GM04503 (cell line): ENCODE measurements at places on chromosomes 12 and 14.

DNA sequence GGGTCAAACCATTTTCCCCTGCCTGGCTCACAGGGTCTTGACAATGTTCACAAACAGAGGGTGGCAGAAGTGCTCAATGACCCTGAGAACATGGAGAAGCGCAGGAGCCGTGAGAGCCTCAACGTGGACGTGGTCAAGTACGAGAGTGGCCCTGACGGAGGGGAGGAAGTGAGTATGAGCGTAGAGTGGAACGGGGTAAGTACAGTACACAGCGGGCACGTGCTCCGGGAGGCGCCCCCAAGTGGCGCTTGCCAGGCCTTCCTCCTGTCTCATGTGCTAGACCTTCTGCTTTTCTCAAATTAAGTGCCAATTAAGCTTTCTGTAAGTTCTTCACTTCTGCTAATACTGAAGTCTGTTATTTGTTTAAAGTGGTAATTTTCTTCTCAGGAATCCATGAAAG, 35.9 kb downstream of the XRCC3 start:
- no peak for DNase-seq

DNA sequence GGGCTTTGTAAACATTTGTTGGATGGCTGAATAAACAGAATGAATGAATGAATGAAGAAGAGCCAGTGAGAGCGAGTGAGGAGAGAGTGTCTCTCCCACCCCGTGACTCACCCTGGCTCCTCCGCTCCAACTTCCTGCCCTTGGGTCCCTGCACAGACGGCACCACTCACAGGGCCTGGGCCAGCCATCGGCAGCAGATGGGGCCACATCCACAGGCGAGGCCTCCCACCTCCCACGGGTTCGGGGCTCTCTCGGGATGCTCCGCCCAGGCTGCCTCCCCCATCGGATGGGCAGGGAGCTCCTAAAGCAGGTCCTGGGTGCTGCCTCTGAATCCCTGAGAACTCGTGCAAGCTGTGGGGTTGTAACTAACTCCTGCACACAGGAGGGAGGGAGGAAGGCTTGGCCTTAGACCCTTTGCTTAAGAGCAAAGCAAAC, 41.3 kb downstream of the CCNK start:
- DNase-seq: no peak

DNA sequence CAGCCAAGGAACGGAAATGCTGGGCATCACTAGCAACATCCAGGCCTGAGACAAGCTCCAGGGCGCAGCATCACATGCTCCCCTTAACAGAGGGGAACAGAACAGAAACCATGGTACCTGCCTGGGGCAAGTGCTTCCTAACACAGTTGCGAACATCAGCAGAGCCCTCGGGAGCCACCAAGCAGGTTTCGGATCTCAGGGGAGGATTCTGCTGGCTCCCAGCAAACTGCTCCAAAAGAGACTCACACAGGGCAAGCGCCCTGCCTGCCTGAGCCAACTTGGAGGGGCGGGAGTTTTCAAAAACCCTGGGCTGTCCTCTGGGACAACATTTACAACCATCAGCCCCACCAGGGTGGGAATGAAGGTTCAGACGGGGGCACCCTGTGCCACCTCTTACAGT, 19.6 kb downstream of the CHGA start:
- no peak for DNase-seq

DNA sequence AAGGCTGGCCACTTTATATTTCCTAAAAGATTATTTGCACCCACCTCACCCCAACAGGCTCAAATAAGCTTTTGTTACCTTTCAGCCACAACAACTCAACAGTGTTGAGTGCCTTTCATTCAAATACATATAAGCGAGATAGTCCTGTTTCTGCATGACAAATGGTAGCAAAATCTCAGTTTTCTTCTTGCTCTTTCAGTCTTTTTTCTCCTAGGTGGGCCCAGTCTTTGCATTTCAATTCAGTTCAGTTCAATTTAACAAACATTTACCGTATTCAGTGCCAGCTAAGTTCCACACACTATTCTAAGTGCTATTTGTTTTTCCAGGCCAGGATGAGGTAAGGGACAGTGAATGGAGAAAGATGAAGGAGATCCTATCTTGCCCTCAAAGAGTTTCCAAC, 25.9 kb upstream of the BMP4 start:
- no peak for DNase-seq

DNA sequence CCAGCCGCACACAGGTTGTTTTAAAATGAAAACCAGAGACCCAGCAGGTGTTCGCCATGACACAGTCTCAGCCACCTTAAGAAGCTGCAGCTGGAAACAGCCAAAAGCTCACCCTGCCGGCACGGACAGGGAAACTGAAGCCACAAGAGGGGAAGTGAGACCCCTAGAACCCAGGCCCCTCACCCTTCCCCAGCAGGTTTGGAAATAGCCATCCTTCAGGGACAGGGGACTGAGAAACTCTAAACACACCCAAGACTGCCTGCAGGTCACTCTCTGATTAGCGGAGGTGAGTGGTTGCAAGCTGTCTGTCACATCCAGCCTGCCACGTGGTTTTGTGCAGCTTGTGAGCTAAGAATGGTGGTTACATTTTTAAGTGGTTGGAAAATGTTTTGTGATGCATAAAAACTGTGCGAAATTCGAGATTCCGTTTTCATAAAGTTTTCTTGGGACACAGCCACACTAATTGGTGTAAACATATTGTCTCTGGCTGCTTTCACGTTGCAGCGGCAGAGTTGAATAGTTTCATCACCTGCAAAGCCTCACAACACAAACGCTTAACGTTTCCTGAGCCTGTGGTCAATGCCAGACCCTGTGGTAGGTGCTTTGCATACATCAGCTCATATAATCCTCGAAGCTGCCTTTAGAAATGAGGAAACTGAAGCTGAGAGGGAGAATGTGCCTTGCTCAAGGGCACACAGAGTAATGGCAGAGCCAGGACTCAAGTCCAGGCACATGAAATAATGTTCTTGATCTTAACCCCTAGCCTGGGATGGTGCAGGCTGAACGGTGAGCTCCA, 1.7 kb upstream of the SELPLG start:
- no peak for DNase-seq

DNA sequence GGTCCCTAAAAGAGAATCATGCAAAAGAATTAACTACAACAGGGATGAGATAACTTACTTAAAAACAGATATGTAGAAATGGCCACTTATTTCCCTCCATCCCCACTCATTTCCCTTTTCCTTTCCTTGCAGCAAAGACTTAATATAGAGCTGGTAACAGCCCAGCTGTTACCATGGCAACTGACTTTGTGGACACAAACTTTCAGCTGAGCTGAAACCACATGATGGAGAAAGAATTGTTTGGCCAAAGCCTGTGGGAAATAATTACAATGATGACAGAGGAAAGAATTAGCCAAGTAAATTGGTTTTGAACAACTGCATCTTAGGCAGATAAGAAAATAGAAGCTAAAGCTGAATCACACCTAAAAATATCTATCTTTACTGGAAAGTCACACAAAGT, 364.9 kb downstream of the GALC start:
- no peak for DNase-seq

DNA sequence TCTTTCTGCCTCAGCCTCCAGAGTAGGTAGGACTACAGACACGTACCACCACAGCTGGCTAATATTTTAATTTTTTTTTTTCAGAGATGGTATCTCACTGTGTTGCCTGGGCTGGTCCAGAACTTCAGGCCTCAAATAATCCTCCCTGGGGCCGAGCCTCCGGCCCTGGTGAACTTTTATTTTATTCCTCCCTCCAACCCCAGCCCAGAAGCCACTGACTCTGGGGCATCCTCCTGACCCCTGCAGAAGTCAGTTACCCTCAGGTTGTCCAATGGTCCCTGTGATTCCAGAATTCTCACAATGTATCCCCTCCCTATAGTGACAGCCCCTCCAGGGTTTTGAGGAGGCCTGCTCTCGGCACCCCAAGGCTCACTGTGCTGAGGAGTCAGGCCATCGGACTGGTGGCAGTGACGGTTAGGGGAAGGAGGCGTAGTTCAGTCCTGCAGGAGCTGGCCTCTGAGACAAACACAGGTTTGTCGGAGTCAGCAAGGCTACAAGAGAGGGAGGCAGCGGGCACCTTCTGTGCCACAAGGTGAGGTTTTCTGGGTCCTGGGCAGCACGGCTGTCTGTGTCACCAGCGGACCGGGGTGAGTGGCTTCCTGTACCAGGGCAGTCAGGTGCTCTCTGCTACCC, 19.4 kb upstream of the FIGNL2 start:
- no peak for DNase-seq

- no peak for DNase-seq
Measured at GRCh38 chr14:84527706-84528105, 1002.2 kb upstream of the FLRT2 start.

DNA sequence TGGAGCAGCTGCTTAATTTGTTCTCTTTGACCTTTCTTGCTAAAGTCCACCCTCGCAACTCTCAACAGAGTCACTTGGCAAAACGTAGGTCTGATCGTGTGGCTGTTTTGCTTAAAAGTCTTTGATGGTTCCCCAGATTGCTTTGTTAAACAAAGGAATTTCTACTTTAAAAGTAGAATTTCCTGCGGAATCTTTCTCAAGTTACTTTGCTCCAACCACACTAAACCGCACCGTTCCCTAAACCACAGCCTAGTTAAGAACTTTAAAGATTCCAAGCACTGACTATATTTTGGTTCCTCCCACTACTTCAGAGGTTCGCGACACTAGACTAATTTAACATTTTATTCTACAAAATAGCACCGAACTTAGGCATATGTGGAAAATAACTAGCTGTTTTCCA, 114.8 kb upstream of the FGD4 start:
- DNase-seq: no peak

- DNase-seq: no peak
Measured at GRCh38 chr14:91869556-91869955, 2.2 kb upstream of the TC2N start.

GRCh38 chr12:59365133-59365532, 230.7 kb upstream of the SLC16A7 start:
- no peak for DNase-seq

DNA sequence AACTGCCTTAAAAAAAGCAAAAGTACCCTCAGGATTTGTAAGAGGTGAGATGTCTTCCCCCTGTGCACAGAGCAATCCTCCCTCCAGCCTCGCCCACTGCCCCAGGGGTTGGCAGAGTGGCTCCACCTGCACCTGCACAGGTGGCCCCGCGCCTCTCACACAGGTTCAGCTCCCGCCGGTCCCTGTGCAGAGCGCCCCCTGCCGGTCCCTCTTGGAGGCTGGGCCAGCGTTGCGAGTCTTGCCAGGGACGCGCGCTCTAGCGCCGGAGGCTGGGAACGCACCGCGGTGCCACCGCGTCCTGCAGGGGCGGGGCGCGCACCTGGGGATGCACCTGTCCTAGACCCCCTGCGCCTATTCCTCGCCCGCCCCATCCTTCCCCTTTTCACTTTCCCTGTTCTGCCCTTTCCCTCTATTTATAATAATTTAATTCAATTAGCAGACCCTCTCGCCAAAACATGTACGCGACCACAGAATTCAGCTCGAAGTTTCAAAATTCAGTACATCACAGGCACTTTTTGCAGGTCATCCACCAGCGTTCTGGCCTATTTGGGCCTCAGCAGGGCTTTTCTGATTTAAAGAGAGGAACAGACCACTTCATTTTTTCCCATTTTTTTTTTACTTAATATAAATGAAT, 618.6 kb downstream of the AACS start:
- no peak for DNase-seq

DNA sequence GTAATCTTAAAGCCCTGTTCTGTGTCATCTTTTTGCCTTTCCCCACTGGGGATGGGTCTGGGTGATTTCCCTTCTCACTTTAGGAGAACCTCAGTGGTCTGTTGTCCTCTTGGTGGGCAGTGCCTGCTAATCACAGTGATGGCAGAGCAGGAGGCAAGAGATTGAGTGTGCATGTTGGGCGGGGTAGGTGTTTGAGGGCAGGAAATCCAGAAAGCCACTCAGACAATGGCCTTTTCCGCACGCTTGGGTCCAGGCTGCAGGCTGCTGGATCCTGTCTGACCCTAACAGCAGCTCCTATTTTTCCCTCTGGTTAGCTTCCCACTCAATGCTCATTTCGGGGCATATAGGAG, 13.7 kb upstream of the ITGA5 start:
- DNase-seq: no peak

DNA sequence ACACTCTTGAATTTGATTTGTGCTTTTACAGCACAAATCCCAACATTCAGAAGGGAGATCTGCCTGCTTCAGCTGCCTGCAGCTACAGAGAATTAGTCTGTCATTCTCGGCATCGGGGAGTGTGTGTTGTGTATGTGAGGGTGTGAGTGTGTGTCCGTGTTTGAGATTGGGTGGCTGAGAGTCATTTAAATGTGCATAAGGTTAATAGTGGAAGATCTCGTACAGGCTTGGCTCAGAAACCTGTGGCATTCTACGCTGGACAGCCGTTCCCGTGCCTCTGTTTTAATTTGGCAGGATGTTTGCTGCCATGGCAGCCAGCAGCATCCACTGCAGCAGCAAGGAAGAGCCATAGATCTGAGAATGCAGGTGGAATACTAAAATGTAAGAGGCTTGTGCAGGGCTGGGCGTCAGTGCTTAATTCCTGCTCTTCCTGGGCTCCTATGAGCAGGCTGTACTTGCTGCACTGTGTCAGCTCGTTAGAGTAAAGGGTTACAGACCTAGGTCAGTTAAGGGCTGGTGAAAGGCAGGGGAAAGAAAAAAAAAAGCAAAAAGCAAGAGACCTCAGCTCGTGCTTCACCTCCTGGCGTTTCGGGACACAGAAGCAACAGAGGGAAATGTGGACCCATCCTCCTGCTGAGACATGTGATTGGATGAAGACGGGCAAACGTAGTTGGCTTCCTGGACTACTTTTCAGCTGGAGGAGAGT, 205.4 kb downstream of the NAV3 start:
- DNase-seq: no peak

DNA sequence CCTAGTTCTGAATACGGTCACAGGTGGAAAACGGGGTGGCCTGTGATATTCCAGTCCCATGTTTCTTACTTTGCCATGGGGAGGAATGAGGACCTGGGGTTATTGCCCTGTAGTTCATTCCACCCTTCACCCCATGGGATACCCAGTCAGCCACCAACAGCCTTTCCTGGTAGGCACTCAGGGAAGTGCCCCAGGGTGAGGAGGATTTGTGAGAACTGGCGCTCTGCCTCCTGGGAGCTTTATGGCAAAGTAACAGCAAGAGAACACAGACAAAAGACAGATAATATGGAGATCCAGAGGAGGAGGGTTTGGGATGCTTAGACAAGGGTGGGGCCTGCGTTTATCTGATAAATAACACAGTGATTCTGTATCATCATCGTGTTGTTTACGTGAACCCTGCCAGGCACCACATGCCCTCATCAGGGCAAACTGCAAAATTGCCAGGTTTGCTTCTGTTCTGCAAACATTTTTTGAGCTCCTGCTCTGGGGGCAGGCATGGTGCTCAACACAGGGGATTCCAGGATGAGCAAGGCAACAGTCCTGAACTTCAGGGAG, 223.5 kb downstream of the SLC41A2 start:
- DNase-seq: no peak

DNA sequence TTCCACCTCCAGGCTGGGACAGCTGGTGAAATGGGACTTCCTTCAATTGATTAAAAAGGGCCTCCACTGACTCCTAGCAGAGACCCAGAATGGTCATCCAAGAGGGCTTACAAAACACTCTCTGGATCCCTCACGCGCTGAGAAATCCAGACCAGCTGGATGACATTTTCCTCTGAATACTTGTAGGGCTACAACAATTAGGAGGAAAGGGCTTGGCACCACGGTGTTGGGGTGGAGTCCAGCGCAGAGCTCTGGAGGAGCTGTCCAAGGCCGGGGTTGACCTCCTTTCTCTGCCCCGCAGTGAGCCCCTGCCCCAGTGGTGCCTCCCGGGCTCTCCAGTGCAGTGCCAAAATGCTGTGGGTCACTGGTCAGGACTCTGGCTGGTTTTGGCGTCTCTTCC, 189.0 kb upstream of the CCND2 start:
- no peak for DNase-seq

- no peak for DNase-seq
Measured at GRCh38 chr14:60722107-60722356, 2.1 kb downstream of the SIX4 start.

GRCh38 chr12:112017041-112017440, 3.8 kb downstream of the ERP29 start:
- DNase-seq: no peak
